ENCODE measurements at places on chromosomes 11 and 22.

GRCh38 chr11:76186776-76187279, 19.5 kb downstream of the WNT11 start:
- DNase-seq = no peak

DNA sequence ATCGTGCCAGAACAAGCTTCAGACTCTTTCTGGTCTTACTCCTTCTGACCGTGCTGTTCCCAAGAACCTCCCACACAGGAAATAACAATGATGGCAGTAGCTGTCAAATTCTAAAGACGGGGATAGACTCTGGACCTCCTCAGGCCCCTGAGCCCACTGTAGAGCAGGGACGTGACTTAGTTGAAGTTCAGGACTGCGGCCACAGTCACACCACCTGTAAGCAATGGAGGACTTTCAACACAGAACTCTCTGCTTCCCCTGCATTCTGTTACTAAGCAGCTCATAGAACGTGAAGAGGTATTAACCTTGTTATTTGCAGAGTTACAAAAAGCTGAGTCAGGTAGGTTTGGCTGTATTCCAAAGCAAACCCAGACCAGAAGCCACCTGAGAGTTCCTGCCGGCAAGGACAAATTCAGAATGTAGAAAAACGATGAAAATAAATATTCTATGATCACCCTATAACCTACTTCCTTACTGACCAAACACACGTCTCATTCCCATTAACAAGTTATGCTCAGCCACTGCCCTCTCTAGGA, 12.7 kb downstream of the TMEM45B start:
- no peak for DNase-seq

DNA sequence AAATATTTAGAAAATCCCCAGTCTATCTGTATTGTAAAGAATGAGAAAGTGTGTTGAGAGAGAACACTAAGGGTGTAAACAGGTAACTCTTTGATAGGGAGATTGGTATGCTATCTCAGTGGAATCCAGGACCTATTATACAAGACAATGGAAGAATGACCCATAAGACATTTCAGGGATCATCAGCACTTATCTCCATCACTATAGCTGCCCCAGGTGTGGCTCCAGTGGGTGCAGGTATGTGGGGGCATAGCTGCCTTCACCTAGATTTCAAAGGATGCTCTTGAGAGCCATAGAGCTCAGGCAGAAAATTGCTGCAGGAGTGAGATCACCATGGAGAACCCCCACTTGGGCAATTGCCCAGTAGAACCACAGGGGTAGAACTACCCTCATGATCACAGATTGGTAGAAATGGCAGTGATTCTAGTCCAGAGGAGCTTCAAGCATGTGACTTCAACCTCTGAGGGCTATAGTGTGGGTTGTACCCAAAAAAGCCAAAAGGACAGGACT, 252.3 kb upstream of the TBCEL start:
- DNase-seq = no peak

GRCh38 chr11:73182824-73183321, 35.2 kb upstream of the P2RY2 start:
- no peak for DNase-seq

GRCh38 chr11:120431633-120432032, 79.9 kb upstream of the GRIK4 start:
- no peak for DNase-seq

- no peak for DNase-seq
Observed at GRCh38 chr22:24699876-24700275, 74.6 kb downstream of the PIWIL3 start.

DNA sequence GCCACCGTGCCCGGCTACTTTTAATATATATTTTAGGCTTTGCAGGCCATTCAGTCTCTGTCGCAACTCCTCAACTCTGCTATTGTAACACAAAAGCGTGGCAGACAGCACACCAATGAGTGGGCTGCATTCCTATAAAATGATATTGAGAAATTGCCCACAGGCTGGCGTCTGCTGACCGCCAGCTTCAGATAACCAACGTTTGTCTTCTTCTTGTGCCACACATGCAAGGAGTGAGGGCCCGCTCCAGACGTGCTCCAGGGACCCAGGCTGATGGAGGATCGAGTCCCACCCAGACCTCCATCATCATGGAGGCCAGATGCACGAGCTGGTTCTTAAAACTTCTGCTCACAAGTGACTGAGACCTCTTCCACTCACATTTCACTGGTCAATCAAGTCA, 35.4 kb upstream of the LINC01488 start:
- no peak for DNase-seq

- DNase-seq = no peak
Observed at GRCh38 chr11:88179141-88179540, 3.9 kb upstream of the RAB38 start.

- DNase-seq = no peak
Observed at GRCh38 chr11:86802601-86803051, 2.3 kb downstream of the PRSS23 start.

DNA sequence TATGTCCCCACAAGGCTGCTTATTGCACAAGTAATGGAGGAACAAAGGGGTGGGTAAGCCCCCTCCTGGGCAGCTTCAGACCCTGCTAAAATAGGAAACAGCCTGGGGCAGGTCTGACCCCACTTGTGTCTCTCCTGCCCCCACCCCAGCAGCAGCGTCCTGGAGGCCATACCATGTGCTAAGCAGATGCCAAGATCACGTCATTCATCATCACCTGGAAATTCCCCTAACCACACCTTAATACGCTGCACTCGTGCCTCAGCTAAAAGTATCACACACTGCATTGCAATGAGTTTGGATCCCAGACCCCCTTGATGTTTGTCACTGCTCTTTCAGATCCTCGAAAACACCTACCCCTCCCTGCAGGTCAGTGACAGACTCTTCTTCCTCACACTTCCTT, 27.8 kb upstream of the GGTLC2 start:
- DNase-seq = peak; percentile 39

- DNase-seq = no peak
Observed at GRCh38 chr11:87976009-87976408, 199.2 kb downstream of the RAB38 start.

GRCh38 chr11:57530215-57530595, 349 bp downstream of the TIMM10 start:
- DNase-seq = no peak

DNA sequence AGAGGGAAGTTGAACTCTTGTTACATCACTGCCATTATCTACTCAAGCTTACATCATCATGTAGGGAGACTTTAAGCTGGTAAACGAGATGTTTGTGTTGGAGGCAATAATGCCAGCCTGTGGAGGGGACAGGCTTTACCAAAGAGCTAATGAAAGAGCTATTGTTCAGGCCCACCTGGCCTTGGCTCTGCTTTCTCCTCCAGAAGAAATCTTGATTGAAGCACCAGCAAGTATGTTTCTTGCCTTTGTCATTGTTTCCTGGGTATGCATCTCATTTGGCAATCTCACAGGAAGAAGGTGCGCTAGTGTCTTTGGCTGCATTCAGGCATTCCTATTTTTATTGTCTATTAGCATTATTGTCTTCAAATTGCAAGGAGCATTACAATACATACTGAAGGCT, 16.7 kb upstream of the CARD18 start:
- DNase-seq = no peak

GRCh38 chr11:35367491-35367890, 51.9 kb downstream of the SLC1A2 start:
- DNase-seq = no peak

DNA sequence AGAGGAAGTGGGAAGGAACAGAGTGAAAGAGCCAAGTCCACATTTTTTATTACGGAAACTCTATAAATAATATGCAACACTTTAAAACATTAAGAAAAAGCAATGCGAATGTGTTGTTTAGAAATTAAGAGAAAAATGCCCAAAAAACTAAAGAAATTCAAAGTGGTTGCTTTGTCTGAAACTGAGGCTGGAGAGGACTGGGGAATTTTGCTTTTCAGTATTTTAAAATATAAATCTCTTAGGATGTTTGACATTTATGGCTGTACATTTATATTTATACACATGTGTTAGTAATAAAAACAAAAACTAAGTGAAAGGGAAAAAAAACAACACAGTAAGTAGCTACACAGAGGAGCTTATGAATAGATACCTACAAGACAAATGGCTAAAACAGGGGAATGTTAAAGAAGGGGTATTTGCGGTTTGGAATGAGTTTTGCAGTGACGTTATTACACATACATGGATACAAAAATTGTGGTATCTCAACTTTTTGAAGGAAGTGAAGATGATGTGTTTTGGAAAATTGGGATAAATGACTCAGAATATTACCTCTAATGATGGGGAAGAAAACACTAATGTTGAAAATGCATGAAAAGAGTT, 97.0 kb upstream of the DRD2 start:
- no peak for DNase-seq

DNA sequence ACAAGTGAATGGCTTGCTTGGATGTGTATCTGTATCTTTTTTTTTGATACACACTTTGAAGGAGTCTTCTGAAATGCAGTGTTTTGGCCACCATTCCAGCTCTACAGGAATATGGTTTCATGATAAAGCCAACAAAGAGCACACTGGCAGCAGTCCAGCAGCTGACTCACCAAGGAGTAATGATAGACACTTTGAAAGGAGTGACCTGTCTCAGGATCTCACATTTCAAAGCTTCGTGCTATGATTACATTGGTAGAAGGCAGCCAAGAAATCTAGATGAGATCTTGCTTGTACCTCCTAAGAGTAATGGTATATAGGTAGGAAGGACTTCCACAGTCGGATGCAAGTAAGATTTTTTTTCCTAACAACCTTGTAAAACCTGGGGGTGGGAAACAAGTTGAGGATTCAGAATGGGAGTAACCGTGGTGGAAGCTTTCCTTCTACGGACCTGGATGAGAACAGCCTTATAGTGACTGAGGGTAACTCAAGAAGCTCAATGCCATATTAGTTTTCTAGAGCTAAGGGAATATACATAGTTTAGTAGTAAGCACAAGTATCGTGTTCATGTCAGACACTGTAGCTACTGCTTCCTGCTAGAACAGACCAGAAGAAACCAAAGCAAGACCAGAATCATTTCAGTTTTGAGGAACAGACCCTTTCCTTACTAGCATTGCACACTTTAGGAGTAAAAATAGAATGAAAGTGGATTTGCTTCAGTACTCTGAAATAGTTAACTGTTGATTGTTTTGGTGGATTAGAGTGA, 25.0 kb downstream of the MTMR3 start:
- DNase-seq = no peak

DNA sequence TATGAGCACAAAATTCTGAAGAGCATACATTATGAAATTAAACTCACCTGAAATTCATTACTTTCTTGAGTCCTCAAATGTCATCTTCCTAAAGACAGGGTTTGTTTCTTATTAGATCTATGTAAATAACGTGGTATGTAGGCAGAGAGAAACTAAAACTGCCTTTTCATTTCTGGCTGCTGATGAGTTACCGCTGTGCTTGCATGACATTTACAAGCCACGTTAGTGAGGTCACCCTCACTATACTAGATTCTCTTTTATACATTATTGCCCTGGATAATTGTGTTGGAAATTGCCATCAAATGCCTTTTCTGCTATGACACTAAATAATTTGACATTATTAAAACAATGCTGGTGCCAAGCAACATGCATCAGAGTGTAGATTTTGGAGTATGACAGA, 748.3 kb upstream of the ANO3 start:
- no peak for DNase-seq

DNA sequence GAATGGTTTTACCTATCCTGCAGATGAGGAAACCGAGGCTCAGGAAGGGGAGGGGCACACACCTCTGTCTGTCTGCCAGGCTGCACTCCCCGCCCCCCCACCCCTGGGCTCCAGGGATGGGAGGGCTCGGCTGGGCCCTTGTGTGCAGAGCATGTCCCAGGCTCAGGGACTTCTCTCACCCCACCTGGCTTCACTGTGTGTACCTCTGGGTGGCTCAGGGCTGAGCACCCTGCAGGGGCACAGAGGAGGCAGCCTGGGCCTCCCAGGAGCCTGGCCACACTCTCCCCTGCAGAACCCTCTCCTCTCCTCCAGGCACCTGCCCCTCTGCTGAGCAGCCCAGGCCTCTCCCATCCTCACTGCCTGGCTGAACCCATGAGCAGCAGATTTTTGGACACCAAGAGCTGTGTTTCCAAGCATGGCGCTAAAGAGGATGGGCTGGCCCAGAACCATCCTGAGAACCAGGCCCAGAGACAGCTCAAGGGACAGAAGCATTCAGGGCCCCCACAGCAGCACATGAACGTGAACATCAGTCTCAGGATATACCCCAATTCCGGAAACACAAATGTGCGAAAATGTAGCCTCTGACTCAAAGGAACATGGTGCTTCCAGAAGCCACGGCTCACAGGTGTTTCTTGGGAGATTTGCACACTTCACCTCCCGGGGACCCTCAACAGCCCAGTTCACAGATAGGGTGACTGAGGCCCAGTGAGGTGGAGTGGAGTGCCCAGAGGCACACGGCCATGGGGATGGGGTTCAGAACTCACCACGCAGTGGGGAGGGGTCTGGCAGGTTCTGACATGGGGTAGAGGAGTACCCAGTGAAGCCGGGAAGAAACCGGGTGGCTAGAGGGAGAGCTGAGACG, 10.5 kb downstream of the EMID1 start:
- DNase-seq = peak; percentile 25

DNA sequence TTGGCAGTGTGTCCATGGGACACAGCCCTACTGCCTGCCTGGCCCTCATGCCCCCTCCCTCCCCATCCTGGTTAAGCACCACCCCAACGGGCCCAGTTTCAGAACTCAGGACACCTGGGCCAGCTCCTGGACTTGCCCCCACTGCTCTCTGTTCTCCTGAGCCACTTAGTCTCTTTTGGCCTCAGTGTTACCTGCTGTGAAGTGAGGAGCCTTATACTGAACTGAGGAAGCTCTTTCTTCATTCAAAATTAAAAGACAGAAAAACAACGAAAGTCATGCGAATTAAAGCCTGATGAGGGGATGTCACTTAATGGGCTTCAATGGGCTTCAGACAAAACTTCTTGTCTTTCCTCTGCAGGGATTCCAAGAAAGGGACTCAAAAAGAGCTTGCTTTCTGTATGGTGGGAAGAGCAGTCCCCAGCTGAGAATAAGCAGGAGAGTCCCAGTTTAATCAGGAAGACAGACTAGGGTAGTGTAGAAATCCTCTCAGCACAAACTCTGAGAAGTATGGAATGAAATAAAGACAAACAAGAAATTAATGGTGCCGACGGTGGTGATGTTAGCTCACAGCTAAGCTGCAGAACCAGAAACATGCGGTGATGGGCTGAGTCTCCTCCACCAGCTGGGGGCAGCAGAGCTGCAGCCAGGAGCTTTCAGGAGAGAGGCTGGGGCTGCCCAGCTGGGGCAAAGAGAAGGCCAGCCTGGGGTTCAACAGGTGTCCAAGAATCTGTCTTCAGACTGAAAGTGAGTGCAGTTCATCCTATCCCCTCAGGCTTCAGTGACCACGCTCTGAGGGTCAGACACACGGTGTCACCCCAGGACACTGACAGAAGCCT, 101.0 kb downstream of the GGTLC2 start:
- no peak for DNase-seq

GRCh38 chr22:25672289-25673084, 69.5 kb upstream of the MYO18B start:
- no peak for DNase-seq

GRCh38 chr11:114524122-114524521, 35.6 kb downstream of the NXPE1 start:
- DNase-seq = no peak

- DNase-seq = no peak
Observed at GRCh38 chr22:20526628-20527355, 19.4 kb downstream of the MED15 start.

- peak; percentile 92 for DNase-seq
Observed at GRCh38 chr22:22558972-22559603, at the start of gene PRAME. PRAME (minus strand) TSS chr22:22559265; CDS start chr22:22556832, 2,433 bp downstream.

- DNase-seq = no peak
Observed at GRCh38 chr11:10529279-10529678, 11.7 kb downstream of the RNF141 start.

- no peak for DNase-seq
Observed at GRCh38 chr11:83569134-83569805, 283.1 kb upstream of the CCDC90B start.

- peak; percentile 66 for DNase-seq
Observed at GRCh38 chr22:40415531-40416266, 45.3 kb downstream of the SGSM3 start.

GRCh38 chr11:13042873-13043342, 33.8 kb downstream of the RASSF10 start:
- DNase-seq = no peak

Measured in GM12891 (cell line).